ENCODE measurements at places on chromosomes 16 and 17. TPM values are rescaled to one million over a fixed set of nuclear protein-coding genes. Genes with fewer than 3 reads are reported as not detected.
A peak's percentile ranks its signal among the peaks of the same experiment; 100 is the strongest.

The HNF1B gene
- not detected for total RNA-seq

The LPCAT2 gene
- total RNA-seq, result 2.8 TPM

- DNase-seq, result peak; percentile 27
These were observed 621 bp upstream of the CSHL1 start for GRCh38 chr17:63911657-63912100.

GRCh38 chr16:88807626-88808453 lies 3.9 kb downstream of the APRT start:
- DNase-seq, result no peak

DNA sequence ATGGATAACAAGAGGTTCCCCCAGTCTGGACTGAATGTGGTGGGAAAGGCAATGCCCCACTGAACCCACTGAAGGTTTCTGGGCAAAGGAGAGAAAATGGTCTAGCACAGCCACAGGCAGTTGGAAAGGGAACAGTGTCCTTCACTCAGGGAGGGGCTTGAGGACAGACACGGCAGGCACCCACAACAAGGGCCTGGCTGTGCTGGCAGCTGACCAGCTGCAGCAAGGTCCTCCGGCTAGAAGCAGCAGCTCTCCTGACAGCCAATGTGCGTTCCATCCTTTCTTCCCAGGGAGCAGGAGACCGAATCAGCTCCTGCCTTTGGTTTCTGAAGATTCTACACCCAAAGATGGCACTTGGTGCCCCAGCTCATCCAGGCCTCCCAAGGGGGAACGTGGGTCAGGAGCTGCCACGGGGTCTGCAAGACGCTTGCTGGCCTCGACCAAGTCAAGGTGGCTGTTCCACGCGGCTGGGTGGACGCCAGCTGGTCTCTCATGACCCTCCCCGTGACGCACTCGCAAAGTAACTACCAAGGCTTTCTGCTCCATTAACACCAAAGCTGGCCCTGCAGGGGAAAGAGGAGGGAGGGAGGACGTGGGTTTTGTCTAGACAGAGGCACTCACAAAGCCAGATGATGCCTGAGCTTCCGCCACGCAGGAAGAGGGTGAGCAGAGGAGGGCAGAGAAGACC lies 11.1 kb downstream of the ABR start:
- DNase-seq, result no peak

- no peak for DNase-seq
These were observed 276.5 kb upstream of the XYLT1 start for GRCh38 chr16:17747081-17747756.

DNA sequence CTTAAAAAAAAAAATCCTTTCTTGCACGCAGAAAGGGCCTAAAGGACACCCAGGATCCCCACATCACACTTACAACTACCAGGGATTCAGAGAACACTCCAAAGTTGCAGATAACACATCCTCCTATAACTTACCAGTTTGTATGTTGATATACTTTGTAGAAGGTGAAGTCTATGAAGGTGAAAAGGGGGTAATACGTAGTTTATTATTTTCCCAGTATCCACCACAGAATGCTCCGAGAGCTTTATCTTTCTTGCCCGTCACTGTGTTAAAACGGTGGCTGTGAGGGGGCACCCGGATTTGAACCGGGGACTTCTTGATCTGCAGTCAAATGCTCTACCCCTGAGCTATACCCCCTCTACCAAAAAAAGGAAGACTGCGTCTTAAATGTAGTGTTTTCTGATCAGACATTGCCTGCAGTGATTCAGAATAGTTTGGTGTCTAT lies 7.9 kb upstream of the RPL23 start:
- DNase-seq, result no peak

DNA sequence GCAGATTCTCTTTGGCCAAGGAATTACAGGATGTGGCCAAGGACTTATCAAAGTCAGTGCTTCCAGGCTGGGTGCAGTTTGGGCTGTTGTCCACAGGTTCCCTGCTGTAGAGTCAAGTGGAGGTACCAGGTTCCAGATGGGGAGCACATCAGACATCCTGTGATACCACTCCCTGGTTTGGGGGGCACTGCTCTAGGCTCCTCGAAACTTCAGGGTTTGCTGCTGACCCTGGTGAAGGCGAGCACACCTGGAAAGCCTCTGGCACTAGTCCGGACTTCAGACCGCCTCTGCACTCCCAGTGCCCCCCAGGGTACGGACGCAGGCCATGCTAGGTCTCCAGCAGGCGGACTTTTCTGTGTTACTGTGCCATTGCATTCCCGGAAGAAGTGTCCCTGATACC lies 10.7 kb downstream of the SLC47A1 start:
- no peak for DNase-seq

DNA sequence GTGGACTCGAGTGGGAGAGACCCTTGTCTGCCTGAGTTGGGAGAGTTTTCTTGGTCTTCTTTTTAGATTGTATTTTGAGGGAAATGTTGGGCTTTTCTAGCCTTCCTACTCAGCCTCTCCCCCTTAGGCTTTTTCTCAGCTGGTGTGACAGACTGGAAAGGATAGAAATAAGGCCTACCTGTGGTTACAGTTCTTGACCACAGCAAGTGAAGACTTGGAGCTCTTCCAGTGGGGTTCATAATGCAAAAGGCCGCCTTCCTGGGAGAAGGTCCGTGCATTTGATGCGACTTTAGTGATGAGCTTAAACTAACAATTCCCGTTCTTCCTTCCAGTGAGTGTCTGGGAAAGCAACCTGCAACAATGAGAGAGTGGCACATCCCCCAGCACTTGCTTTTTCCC lies 56.8 kb downstream of the B9D1 start:
- DNase-seq, result no peak

DNA sequence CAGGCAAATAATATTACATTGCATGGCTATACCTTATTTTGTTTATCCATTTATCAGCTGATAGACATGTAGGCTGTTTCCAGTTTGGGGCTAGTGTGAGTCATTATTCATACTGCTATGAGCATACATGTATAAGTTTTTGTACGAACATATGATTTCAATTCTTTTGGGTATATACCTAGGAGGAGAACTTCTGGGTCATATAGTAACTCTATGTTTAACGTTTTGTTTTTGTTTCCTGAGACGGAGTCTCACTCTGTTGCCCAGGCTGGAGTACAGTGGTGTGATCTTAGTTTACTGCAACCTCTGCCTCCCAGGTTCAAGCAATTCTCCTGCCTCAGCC lies 2.4 kb upstream of the ITGAL start:
- no peak for DNase-seq

DNA sequence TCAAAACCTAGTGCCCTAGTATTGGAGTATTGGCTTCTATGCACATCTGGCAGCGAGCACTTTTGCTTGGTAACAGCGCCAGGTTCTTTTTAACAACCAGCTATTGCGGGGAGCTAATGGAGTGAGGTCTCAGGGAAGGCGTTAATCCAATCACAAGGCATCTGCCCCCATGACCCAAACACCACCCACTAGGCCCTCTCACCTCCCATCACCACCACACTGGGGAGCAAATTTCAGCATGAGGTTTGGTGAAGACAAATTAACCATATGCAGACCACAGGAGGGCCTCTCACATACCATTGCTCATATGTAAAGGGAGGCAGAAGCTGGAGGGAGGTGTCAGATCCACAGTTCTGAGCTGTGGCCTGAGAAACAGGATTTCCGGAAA lies 893 bp upstream of the ODF4 start:
- no peak for DNase-seq

DNA sequence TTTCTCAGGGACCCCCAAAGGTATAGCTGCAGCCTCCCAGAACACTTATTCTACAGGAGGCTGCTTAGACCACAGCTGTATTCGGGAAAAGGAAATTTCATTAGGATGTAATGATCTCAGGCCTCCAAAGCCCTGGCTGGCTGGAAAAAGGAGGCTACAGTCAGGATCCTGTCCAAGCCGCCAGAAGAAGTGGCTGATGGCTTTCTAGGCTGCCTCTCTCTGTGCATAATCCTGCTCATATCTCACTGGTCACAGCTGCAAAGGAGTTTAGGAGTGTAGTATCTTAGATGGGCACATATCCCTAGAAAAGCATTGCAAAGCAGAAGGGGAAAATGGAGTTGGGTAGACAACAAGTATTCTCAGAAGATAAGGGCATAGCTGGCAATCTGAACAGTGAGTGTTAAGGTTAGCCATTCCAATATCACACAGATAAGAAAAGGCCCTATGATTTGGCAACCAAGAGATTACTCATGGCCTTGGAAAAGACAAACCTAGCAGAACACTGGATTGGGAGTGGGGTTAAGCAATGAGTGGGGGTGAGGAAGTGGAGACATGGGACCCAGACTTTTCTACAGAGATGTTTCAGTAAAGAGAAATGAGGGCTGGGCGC lies 26.0 kb upstream of the PRKCA start:
- no peak for DNase-seq
